ENCODE measurements at places on chromosomes 2 and 18.

DNA sequence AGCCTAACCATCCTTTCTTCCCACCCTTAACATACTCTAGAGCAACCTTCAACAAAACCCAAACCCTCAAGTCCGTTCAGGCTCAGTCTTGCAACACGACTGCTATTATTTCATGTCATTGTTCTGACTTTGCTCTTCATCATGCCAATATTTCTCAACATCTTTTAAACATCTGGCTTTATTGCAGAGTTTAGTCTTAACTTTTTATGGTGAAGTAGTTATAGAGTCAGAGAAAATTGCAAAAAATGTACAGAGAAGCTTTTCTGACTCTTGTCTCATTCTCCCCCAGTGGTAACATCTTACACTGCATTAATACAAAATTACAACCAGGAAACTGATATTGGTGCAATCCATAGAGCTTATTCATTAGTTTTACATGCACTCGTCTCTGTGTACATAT lies 3.9 kb downstream of the MARCO start:
- DNase-seq = no peak

DNA sequence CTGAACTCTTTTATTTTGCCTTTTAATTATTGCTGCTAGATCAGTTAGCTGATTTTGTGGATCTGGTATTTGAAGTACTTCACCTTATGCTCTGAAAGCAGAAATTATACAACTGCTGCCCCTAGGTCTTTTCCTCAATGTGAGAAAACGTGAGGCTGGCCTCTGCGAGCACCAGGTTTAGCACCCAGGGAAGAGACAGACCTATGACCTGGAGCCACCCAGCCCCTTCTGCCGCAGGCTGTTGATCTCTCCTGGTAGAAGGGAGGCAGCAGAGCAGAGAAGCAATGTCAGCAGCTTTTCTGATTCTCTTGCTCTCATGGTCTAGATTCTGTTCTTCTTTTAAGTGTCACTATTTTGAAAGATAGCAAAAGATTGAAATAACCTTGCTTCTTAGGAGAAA lies 19.9 kb downstream of the TRAPPC12 start:
- no peak for DNase-seq

DNA sequence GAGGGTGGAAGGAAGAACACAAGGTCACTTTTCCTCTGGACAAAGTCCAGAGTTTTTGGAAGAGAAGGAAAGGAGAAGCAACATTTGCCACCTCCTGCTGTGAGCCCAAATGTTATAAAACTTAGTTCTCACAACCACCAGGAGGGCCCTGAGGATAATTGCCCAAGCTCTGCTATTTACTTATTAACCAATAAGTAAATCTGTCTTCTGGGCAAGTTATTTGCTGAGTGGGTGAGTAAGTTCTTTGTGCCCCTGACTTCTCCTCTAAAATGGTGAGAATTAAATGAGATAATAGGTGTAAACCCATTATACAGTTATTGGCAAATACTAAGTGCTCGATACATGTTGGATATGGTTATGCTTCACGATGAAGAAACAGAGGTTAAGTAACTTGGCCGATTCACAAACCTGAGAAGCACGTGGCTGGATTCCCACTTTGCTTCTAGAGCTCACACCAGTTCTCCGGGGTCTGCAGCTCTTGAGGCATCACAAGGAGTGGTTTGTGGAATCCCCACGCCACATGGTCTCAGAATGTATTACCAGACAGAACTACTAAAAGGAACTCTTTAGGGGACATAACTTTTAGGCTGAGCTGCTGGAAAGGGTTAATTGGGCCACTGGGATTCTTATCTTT lies 164.1 kb downstream of the MYCN start:
- no peak for DNase-seq

- no peak for DNase-seq
These were observed 16.3 kb downstream of the PCBP1 start for GRCh38 chr2:70103531-70104061.

DNA sequence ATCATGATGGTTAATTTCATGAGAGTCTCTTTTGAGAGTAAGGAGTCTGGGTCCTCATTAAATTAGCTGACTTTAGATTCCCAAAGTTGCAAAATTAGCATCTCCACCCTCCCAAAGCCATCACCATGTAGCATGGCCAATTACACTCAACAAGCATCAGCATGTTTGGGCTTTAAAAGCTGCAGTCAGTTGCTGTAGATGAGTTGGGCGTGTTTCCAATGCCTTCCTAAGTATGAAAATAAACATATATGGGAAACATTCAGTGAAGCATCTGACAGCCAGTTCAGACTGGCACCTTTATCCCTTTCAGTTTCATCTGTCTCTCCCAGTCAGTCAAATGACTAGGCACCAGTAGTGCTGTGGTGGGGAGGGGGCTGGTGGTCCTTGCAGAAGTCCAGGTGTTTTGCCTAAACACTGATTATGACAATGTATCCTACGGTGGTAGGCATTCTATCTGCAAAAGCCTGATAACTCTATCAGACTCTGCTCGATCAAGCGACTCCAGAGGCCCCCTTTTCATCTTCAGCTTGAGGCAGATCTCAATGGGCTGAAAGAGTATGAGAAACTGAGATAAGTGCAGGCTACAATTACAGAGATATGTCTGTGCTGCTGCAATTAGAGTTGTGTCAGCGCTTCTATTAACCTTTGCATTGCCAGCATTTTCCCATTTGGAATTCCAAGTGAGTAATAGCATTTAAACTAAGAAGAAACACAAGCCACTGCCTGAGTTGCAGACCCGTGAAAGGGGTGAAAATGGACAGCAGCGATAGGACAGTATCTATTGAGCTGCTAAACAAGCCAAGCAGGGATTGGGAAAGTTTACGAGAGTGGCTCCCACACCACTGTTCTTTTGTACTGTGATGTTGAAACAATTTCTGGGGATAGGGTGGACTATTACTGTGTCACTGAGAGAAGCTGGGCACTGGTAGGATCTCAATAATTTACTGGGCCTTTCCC lies 67.3 kb upstream of the SPOPL start:
- no peak for DNase-seq

DNA sequence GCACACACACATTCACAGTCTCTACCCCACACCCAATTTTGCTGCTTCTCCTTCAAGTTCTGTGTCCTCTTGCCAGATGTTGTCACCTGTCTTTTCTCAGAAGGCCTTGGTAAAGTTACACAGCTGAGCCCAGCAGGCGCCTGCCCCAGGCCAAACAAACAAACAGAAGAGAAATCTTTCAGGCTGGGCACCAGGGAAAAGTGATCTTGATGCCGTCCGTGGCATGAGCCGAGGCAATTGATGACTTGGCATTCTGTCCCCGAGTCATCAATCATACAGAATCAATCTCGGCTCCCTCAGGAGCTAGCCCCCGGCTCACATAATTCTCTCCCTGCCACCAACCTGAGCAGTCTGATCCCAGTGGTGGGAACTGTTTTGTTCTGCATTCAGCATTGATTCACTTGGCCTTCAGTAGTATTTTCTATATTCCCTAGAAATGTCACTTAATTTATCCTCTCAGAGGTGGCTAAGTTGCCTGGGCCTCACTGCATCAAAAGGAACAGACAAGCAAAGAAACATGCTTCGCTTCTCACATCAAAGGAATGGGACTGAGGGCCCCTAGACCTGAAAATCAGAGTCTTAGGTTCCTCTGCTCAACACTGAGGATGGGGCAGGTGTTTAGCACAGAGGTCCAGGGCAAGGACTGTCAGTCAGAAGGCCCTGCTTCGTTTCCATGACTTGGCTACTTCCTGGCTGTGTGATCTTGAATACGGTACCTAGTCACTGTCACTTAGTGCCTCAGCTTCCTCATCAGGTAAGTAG lies 278.8 kb upstream of the CELF4 start:
- no peak for DNase-seq

GRCh38 chr2:188880740-188881139 lies 93.4 kb upstream of the COL3A1 start:
- DNase-seq = no peak

- no peak for DNase-seq
These were observed 225.5 kb downstream of the TGIF1 start for GRCh38 chr18:3675446-3675845.

GRCh38 chr2:176774766-176775451 lies 437.7 kb upstream of the HNRNPA3 start:
- DNase-seq = no peak

DNA sequence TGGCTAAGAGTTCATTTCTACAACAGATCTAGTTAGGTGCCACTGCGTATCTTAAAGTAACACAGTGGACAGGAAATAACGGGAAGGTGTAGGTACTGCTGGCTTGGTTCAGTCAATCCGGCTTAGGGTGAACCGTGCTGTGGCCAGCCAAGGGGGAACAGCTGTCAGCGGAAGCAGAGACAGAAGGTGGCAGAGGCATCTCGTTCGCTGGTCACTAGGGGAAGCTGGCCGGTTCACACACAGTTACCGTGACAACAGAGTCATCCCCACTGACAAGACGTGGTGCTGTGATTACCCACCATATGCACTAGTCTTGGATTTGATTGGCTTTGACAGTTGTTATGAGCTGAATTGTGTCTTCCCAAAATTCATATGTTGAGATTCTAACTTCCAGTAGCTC lies 58.8 kb upstream of the HDAC4 start:
- no peak for DNase-seq

DNA sequence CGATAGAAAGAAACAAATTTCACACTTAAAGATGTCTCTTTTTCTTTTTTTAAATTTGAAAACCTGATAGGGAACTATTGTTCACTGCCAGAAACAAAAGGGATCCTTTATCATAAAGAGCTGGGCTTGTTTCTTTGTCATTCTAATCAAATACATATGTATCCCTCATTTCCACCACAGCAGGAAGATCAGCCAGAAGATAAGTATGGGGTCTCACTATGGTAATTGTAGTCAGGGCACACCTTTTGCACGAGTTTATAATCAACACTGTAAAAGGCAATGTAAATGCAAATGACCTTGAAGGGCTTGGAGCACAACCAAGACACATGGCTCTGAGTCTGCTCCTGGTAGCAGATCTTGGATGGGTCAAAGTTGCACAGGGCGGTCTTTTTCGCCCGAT lies 109.5 kb downstream of the NXPH2 start:
- DNase-seq = peak; percentile 7

DNA sequence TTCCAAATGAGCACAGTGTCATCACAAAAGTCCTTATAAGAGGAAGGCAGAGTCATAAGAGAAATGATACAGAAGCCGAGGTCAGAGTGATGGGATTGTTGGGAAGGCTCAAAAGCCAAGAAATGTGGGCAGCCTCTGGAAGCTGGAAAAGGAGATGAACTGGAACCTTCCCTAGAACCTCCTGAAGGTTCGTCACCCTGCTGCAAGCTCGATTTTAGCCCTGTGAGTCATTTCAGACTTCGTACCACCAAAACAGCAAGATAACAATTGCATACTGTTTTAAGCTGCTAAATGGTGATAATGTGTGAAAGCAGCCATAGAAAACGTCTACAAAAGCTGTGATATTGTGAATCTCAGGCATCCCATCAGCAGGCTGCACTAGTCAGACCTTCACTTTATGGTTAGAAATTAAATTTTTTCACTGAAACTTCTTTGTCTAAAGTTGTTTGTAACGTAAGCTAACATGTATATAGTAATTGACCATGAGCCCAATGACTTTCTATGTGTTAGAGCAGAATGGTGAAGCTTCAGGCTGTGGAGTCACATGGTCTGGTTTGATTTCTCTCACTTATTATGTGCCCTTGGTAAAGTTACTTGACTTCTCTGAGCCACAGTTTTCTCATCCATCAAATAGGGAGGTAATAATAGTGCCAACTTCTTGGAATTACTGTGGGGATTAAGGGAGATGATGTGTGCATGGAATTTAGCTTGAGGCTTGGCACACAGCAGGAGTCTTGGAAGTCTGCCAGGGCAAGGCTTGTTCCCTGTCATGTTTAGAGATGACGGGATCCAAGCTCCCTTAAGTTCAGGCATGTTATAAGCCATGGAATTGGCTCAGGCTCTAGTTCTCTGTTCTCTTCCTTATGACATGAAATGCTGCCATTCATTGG lies 132.0 kb upstream of the CCDC195 start:
- DNase-seq = no peak

GRCh38 chr18:37663446-37663845 lies 97.8 kb upstream of the CELF4 start:
- DNase-seq = no peak

DNA sequence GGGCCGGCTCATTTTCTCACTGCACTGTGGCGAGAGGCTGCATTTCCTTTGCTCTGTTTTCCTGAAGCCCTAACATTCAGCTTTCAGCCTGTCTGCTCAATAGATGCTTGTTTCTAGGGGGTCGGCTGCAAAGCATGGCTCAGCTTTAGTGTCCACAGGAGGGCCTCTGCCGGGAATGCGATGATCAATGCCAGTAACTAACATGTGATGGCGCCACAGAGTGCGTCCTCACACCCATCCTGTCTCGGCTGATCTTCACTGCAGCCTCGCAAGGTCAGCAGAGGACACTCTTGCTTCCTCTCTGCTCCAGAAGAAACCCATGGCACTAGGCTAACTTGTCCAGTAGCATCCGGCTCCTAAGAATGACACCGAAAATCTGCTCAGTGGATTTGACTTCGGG lies 156.4 kb upstream of the PXDN start:
- DNase-seq = peak; percentile 74

GRCh38 chr18:54444319-54444914 lies 86.7 kb downstream of the C18orf54 start:
- DNase-seq = peak; percentile 63

DNA sequence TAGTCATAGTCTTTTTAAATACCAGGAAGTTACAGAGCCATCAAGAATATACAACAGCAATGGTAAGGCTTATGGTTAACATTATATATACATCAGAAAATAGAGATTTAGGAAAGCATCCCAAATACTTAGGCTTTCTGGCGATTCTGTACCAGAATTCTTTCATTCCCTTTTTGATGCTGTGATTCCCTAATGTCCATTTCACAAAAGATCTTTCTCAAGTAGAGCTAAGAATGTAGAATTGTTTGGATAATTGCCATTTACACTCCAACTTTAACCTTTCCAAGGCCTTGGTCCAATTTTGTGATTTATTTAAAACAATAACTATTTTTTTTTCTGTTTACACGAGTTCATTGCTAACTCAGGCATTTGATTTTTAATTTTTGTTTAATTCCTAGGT lies 422.2 kb downstream of the MTX2 start:
- no peak for DNase-seq

DNA sequence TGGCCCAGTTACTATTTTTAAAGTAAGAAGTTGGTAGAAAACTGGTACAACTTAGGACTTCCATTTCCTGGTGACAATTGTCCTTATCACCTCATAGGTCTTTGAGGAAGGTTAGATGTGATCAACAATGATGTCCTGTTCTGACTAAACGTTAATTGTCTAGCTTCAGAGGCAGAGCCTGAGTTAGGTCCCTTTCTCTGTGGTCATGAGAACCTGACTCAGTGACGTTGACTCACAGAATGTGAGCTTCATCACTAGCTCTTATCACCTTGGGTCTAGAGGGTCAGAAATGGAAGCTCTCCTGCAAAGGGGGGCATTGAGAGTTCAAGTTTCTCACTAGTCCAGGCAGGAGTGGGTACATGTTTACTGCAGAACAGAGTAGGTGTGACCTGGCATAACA lies 60.6 kb upstream of the ATP8B1 start:
- no peak for DNase-seq

DNA sequence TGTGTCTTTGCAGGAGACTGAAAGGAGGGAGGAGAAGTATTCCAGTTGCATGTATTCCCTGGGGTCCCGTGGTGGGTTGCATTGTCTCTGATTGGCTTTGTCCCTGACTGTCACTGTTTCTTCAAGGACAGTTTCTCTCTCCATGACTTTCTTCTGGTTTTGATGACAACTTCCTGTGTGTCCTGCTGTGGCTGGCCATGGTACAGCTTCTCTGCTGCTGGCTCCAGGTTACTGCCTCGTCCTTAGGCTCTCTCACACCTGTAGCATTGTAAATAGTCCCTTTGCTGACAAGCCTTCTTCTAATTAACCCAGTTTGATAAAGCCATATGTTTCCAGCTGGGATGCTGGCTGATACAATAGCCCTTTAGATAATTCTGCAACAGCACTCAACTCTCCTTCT lies 129.0 kb downstream of the LPIN1 start:
- DNase-seq = no peak
